Activated CD8-positive, alpha-beta T cell treated with anti-CD3 and anti-CD28 coated beads, Interleukin-2, amount 10 ng/mL, durations not matched to agents 7 days and 5 days (primary cell): ENCODE measurements at places on chromosomes 12 and 14.

GRCh38 chr14:86672080-86672479, 1142.1 kb downstream of the FLRT2 start:
- DNase-seq = no peak

GRCh38 chr14:90626550-90626949, 189.7 kb downstream of the TTC7B start:
- DNase-seq = no peak

- DNase-seq = peak; percentile 31
These were observed 64.8 kb downstream of the WSCD2 start for GRCh38 chr12:108193917-108194316.

GRCh38 chr12:46024099-46024498, 33.7 kb upstream of the SCAF11 start:
- no peak for DNase-seq

GRCh38 chr12:19301688-19302087, 137.6 kb upstream of the AEBP2 start:
- DNase-seq = no peak

GRCh38 chr12:81668475-81668874, 90.7 kb downstream of the PPFIA2 start:
- no peak for DNase-seq

GRCh38 chr14:20671597-20672283, 12.6 kb upstream of the RNASE4 start:
- DNase-seq = no peak

DNA sequence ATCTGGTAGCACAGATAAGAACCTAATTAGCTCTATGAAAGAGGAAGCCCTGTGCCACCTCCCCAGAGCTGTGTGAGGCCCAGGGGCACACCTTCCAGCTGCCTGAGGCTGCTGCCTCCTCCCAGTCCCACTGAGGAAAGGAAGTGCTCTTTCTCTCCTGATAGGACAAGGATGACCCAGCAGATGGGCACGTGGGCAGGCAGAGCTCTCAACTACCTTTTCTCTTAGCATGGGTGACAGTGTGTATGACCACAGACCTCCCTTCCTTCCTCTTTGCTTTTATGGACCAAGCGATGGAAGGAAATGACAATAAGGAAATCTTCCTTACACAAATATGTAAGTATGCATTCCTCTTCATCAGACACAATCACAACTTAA, 127.6 kb upstream of the AMIGO2 start:
- peak; percentile 77 for DNase-seq

GRCh38 chr12:4325966-4326365, 5.0 kb downstream of the TIGAR start:
- no peak for DNase-seq

DNA sequence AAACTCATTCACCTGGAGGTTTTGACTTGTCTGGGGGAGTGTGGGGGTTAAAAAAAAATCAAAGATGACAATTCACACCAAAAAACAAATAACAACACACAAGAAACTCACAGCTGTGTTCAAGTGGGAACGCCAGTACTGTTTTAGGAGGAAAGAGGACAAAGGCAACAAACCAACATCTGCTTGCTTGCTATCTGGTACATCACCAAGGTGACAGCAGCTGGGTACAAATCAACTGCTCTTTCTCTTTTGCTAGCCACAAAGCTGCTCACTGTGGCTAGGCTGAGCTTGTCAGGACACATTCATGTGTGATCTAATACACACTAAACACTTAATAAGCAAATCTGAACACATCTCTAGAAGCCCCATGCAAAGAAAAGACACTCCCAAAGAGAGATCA, 128.0 kb upstream of the RAP1B start:
- DNase-seq = peak; percentile 58

- DNase-seq = no peak
These were observed 12.4 kb downstream of the ATF7 start for GRCh38 chr12:53613821-53614220.

GRCh38 chr12:25585021-25585523, 32.0 kb upstream of the LMNTD1 start:
- no peak for DNase-seq

- no peak for DNase-seq
These were observed 326.7 kb downstream of the ATP23 start for GRCh38 chr12:58268069-58268468.

- DNase-seq = no peak
These were observed 335.8 kb downstream of the FLRT2 start for GRCh38 chr14:85865701-85866100.

- no peak for DNase-seq
These were observed 6.0 kb downstream of the EID3 start for GRCh38 chr12:104309446-104309993.

- DNase-seq = no peak
These were observed 2.0 kb downstream of the CIROP start for GRCh38 chr14:23102801-23103200.

GRCh38 chr14:41891624-41892023, 284.9 kb downstream of the LRFN5 start:
- DNase-seq = no peak

- DNase-seq = no peak
These were observed 49.1 kb downstream of the CCDC85C start for GRCh38 chr14:99554757-99555531.

- DNase-seq = no peak
These were observed 893.1 kb downstream of the TMEM121 start for GRCh38 chr14:106419376-106419965.

GRCh38 chr12:133130808-133131128, 341 bp downstream of the ZNF10 start:
- DNase-seq = peak; percentile 60

GRCh38 chr12:114409852-114410600, 4.1 kb upstream of the TBX5 start:
- DNase-seq = no peak

DNA sequence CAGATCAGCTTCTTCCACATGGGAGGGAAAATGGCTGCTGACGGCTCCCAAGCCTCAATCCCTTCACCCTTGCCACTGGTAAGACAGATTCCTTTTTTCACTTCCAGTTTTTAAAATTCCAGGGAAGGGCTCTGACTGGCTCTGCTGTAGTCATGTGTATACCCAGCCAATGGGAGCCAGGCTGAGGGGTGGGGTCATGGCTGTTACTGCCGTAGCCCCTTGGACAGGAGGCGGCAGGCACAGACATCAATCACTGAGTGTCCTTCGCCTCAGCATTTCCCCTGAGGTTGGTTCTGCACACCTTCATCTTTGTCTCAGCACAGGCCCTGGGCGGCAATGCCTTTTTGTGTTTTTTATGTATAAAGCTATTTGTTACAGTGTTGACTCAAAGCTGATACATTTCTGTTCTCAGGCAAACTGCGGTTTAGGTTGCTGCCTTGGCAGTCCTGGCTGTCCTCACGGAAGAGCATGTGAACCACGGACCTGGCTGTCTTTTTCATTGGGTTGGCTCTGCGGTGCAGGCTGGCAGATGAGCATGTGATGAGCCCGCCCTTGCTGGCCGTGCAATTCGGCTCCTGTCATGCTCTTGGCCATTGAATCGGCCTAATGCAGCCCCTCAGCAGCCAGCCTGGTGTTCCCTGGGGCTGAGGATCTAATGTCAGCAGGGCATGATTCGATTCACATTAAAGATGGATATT, 74.3 kb downstream of the PPM1A start:
- DNase-seq = no peak

DNA sequence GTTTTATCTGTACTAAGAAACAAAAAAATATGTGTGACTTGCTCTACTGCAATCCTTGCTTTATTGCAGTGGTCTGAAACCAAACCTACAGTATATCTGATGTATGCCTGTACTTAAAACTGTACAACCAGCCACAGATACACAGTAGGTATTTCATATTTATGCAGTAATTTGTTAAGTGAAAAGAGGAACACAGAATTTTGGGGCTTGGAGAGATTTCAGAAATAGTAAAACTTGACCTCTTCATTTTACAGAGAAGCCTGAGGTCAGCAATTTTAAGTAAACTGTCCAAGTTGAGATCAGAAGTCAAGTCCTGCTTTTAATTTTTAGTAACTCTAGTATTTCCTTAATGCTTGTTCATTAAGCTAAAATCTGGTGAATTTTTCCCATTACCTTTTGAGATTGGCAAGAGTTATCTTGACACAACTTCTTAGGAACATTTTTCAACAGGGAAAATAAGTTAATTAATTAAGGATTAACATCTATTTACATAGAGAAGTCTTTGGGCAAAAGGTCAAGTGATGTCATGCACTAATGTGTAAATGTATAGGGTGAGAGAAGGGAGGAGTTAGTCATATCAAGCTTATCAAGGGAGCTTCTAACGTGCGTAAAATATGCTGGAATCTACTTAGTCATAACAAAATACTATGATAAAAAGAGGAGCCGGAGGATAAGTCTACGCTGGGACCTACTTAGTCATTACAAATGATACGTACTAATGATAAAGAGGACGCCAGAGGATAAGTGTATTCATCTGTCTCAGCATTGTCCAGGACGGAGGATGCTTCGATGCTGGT, 66.0 kb upstream of the GTF2A1 start:
- DNase-seq = no peak

- no peak for DNase-seq
These were observed 136.4 kb downstream of the CEP128 start for GRCh38 chr14:80805136-80805535.

- no peak for DNase-seq
These were observed 214.2 kb upstream of the KRR1 start for GRCh38 chr12:75725521-75726111.

DNA sequence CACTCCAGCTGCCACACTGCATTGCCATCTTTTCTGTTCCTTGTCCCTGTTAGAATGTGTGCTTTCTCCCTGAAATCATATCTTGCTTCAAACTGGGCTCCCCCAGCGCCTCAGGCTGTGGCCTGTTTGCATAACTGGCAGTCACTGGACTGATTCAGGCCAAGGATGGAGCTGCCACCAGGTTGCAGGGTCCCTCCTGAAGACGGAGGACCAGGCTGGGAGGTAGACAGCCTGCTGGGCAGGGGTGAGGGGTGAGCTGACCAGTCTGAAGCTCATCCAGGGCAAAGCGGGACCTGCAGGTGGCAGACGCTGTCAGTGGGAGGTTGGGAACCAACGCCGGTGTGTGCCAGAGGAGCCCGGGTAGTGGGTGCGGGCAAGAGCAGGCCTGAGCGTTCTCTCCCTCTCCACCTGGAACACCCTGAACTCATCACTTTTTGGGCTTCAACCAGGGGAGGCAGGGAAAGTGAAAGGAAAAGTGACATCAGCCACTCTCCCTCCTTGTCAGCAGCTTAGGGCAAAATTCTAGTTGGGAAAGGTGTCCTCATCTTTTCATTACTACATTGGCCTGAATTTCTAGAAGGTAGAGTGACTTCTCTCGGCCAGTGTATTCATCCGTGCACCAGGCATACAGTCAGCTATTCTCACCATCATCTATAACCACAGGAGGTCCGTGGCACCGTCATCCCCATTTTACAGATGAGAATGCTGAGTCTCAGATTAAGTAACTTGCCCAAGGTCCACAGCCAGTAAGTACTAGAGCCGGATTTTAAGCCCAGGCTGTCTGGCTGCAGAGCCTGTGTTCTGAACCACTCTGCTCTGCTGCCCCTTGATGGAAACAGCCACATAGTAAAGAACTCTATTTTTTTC, 219.1 kb downstream of the SLC41A2 start:
- no peak for DNase-seq

DNA sequence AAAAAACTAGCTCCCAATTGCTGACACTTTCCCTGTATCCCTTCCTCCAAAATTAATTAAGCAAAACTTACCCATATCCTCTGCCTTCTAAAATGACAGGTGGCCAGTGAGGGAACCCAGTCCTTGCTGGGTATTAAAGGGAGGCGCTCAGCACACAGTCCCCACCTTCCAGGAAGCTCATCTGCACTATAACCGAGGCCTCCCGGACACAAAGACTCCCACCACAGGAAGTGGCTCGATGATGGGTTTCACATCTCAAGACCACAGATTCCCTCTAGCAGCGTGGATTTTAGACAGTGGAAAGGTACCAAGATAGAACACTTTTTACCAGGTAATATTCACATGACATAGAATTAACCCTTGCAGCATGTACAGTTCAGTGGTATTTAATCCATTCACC, 126.8 kb upstream of the NCOR2 start:
- DNase-seq = peak; percentile 72

- DNase-seq = no peak
These were observed 3.3 kb upstream of the KRT18 start for GRCh38 chr12:52945389-52946232.

DNA sequence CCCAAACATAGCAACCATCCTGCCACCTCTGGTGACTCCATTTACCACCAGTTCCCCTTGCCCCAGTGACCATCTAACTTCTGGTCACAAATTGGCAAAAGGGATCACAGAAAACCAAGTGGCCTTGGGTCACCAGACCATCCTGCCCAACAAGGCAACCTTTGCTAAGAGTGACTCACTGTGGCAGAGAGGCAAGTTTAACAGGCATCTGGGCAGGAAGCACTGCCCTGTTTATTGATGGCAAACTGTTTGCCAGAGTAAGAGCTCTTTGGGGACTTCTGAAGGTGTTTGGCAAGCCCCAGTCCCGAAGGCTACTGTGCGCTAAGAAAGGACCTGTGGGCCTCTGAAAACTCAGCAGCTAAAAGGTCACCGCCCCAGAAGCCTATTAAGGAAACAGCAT, 28.2 kb upstream of the TMEM233 start:
- no peak for DNase-seq

DNA sequence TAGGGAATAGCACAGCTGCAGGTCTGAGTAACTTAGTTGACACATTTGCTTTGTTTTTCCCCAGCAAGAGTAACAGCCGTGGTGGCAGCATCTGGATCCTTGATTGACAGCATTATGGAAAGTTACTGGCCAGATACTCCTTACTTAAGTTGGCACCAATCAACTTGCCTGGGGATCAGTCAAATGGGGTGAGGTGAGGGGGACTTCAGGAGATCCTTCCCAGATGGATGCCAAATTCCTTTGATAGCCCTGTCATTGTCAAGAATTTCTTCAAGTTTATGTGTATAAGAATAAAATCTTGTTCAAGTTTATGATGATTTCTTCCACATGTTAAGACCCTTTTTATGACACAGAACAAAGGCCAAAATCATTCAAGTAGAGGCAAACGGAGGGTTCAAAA, 618.4 kb downstream of the SLC6A15 start:
- DNase-seq = no peak

- no peak for DNase-seq
These were observed 55.7 kb downstream of the SSH1 start for GRCh38 chr12:108801736-108802100.
